H9 (cell line): ENCODE measurements at places on chromosomes 12 and 14.

DNA sequence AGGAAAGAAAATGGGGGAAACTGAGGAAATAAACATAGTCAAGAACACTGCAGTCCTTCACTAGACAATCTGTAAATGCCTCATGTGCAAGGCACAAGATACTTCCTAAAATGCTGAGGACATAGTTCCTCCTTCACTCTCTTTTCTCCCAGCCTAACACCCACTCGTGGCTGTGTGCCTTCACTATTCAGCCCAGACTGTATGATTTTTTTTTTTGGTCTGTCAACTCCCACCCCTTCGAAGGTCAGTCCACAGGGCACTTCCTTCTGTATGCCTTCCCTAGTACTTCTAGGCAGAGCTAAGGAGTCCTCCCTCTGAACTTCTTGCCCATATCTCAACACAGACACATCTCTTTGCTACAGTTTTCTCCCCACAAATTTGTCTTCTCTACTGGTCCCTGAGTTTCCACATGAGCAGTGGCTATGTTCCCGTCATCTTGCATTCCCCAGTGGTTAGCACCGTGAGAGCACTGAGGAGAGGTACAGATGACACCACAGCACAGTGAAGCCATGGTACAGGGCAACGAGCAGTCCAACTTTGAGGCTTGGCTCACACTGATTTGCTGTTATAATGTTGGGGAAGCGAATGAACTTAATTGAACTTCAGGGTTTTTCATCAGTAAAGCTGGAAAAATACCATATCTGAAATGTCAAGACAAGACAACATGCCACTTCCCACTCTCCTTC, 24.1 kb upstream of the SYCP3 start:
- DNase-seq, result no peak

DNA sequence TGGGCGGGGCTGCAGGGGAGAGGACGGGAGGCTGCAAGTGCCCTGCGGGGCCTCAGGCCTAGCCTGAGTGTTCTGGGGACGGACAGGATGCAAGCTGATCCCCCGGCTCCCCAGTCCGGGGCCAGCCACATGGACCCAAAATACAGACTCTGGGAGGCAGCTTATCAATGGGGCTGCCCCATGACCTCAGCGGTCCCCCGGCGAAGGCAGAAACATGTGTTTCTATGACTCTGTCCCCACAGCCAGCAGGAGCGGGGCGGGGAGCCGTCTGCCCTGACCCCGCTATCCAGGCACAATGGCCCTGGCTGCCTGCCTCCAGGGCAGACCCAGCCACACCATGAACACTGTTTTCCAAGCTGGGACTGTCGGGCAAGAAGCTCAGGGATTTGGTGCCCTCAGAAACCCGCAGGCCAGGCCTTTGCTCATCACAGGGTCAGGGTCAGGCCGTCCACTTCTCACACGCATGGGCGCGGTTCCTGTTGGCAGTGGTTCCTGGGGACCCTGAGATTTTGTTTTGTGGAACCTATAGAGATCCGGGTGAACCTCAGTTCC, 75.0 kb downstream of the RFLNA start:
- no peak for DNase-seq

GRCh38 chr12:93580682-93581081, 8.2 kb downstream of the SOCS2 start:
- no peak for DNase-seq

GRCh38 chr14:70018230-70018629, 139.0 kb downstream of the SMOC1 start:
- no peak for DNase-seq

DNA sequence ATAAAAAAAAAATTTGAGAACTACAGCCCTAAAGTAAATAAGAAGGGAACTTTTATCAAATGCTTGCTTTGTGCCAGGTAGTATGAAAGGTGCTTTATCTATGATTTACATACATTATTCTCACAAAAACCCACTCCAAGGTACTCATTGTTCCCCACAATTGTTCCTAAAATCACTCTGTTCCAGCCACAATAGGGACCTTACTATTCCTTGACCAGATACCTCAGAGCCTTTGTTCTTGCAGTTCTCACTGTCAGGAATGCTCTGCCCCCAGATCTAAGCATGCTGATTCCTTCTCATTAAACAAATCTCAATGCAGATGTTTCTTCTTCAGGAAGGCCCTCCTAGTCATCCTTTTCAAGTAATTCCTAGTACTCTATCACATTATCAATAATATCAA, 60.2 kb downstream of the PPP1R12A start:
- DNase-seq, result peak; percentile 43

DNA sequence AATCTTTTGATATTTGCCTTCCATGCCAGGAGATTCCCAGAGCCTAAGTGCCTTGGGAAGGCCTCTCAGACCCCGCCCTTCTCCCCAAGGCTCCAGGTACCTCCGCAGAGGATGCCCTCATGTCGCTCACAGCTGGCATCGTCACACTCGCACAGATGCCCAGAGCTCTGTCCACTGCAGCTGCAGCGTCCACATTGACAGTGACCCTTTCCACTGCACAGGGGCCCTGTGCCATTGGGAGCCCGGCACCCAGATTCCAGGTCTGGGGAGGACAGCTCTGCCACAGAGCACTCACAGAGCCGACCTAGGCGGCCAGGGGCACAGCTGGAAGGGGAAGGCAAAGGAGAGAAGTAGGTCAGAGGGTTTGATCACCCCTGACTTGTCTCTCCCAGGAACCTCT, 12.3 kb upstream of the CSAD start:
- DNase-seq, result no peak

DNA sequence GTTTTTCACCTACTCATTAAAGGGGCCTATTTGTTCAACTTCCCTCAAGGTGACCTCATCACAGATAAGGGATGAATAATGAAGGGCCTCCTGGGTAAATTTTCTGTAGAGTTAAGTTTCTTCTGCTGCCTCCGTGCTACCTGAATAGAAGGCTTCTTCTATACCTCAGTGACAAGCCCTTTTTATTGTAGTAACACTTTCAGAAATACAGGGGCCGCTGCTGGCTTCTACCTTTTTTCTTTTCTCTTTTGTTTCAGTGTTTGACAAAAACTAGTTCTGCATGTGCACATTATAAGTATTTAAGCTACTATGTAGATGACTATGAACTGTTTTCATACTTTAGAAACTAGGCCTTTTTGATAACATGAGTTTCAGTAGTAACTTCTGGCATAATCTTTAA, 207.0 kb downstream of the NAV3 start:
- no peak for DNase-seq

DNA sequence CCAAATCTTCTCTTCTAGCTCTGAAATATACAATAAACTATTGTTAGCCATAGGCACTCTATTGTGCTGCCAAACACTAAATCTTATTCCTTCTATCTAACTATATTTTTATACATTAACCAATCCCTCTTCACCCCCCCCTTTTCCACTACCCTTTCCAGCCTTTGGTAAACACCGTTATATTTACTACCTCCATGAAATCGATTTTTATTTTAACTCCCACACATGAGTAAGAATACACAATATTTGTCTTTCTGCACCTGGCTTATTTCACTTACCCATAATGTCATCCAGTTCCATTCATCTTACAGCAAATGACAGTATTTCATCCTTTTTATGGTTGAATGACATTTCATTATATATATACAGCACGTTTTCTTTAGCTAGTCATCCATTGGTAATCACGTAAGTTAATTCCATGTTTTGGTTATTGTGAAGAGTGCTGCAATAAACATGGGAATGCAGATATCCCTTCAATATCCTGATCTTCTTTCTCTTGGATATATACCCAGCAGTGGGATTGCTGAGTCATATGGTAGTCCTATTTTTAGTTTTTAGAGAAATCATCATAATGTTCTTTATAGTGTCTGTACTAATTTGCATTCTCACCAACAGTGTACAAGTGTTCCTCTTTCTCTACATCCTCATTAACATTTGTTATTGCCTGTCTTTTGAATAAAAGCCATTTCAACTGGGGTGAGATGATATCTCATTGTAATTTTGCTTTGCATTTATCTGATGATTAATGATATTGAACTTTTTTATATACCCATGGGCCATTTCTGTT, 34.2 kb upstream of the PLBD1 start:
- DNase-seq, result no peak

- no peak for DNase-seq
These were observed 240.3 kb downstream of the EMP1 start for GRCh38 chr12:13436696-13437391.

- no peak for DNase-seq
These were observed 656.7 kb downstream of the MED13L start for GRCh38 chr12:115620816-115621215.

GRCh38 chr12:113676117-113676516, 204.4 kb upstream of the LHX5 start:
- DNase-seq, result no peak

DNA sequence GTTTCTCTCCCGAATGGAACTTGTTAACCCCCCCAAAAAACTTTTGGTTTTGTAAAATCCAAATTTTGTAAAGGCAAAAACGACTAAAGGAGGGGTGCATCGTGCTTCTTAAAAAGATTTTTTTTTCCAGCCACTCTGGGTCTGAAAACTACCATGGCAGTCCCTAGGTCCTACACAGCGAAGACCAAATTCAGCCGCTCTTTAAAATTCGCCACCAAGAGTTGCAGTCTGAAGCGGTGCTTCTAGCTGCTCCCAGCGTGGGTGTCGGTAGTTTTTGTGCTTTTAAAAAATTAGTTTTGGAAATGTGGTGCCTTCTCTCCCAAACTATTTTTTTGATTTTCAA, 873 bp upstream of the GSC start:
- DNase-seq, result no peak

DNA sequence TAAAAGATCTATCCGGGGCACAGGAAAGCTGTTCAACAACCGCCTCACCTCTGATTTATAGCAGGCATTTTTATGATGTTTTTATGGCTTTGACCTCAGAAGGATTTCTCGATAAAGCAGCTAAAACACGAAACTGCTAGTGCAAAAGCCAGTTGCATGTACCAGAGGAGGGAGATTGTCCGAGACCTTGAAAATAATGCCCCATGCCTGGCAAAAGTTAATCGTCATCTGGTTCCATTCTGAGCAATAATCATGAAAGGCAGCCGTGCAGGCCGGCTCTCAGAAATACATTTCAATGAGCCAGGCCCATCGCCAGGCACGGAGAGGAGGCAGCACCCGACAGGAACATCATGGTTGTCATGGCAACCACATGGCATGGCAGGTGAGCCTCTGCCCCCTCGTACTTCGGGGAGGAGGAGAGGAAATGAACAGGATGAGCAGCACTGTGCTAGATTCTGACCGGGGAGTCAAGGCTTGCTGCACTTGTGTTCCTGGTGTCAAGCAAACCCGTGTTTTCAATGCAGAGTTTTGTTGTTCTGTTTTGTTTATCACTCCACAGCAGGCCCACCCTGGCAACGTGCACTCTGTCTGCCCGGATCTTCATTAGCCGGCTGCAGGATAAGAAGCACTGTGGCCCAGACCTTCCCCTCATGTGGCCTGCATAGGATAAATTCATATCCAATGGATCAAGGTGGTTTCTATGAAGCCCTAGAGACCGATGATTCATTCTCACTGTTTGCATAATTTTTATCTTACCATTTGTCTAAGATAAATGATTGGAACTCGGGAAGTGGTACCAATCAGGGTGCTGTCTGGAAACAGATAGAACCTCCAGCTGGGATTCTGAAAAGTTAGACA, 160.2 kb downstream of the RIMBP2 start:
- DNase-seq, result no peak

- DNase-seq, result peak; percentile 34
These were observed 29.5 kb upstream of the RHOJ start for GRCh38 chr14:63174760-63175191.
